Cerebellar nuclear complex (tissue), 1 donor: ENCODE measurements at places on chromosomes 1 and 21.

- no peak for DNase-seq
Observed at GRCh38 chr1:151760597-151761385, 2.5 kb downstream of the MRPL9 start.

- no peak for DNase-seq
Observed at GRCh38 chr1:37171691-37172090, 137.4 kb upstream of the GRIK3 start.

DNA sequence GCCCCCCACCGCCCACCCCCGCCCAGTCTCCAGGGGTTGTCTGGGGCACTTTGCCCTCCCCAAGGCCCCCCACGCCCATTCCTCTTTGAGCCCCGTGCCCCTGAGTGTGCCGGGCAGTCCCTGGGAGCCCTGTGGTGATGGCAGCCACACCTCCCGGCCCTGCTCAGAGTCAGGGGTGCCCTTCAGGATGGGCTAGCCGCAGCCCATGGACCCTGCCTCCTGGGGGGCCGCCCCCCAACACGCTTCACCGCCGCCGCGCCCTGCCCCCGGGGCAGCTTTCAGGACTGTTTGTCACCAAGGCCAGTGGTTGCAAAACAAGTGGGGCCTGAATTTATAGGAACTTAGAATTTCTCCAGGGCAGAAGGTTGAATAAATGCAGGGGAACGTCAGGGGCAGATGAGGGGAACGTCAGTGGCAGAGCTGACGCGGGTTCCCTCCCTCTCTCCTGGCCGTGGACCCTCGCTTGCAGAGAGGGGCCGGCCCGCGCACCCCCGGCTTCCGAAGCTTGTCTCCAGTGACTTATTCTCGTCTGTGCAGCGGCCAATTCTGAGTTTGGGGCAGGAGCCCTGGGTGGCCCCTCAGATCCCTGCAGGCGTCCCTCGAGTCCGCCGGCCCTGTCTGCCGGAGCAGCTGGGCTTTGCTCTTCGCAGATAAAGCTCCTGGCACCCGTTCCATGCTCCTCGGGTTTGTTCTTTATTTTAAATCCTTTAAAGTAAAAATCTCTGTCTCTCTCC is 41.2 kb upstream of the ADARB1 start:
- DNase-seq = no peak

GRCh38 chr1:82452096-82452495 is 651.4 kb downstream of the ADGRL2 start:
- no peak for DNase-seq

- no peak for DNase-seq
Observed at GRCh38 chr1:114262337-114262736, 108.7 kb upstream of the SYT6 start.
